ENCODE measurements at places on chromosomes 5 and 9. TPM values are rescaled to one million over a fixed set of nuclear protein-coding genes. Genes with fewer than 3 reads are reported as not detected.

Gene NEURL1B
- 24.2 TPM for polyA plus RNA-seq

Gene OBP2A
- polyA plus RNA-seq: not detected

Gene FAXDC2
- polyA plus RNA-seq: 120 TPM

Gene CCL28
- 0.59 TPM for polyA plus RNA-seq

Gene SMIM3
- polyA plus RNA-seq: 19.4 TPM

Gene NME5
- polyA plus RNA-seq: 6.2 TPM

Gene SLC25A48
- polyA plus RNA-seq: not detected

Gene CD74
- polyA plus RNA-seq: 1,292 TPM

All from ovary (tissue), 10 donors.